ENCODE measurements at places on chromosomes 6 and 20.

- DNase-seq, result peak; percentile 4
Measured at GRCh38 chr6:138454981-138455706, 44.1 kb downstream of the NHSL1 start.

DNA sequence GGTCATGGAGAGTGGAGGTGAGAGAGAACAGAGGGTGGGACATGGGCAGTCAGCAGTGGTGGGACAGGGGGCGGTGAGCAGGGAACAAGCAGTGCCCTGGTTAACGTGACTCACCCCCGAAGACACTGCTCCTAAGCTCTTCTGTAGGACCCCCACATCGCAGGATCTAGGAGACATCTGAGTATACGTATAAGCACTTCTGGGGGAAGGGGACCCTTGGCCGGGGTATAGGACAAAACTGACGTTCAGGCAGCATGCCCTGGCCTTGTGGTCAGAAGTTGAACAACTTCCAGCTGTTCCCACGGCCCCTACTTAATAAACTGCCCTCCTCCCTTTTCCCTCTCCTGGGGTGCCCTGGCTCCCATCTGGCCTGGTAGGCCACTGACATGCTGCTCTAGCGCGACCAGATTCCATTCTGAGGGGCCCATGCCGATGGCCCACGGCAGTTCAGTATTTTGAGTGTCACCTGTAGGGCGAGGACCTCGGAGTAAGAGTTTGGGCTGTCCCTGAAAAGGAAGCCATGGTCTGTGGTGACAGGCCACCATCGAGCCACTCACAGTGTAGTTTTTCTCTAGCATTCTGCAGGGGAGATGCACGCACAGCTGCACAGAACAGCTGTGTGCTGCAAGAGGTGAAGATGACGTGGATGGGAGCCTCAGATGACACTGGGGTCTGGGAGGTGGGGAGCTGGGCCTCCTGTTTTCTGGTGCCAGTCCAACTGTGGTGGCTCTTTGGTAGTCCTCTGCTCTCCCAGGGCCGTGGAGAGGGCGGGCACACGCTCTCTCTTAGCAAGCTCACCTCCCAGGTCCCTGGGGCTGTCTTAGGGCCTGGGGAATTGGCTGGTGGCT lies 38.4 kb downstream of the PPP1R3G start:
- DNase-seq, result no peak

GRCh38 chr6:145814035-145814500 lies 527 bp downstream of the FBXO30 start:
- no peak for DNase-seq

- DNase-seq, result no peak
Measured at GRCh38 chr6:11152581-11152980, 41.1 kb upstream of the ERVFRD-1 start.

- no peak for DNase-seq
Measured at GRCh38 chr20:31815408-31816188, 3.6 kb upstream of the MYLK2 start.

GRCh38 chr6:45690846-45691245 lies 313.1 kb upstream of the SUPT3H start:
- no peak for DNase-seq

GRCh38 chr20:48972816-48973215 lies 51.3 kb downstream of the ARFGEF2 start:
- no peak for DNase-seq

DNA sequence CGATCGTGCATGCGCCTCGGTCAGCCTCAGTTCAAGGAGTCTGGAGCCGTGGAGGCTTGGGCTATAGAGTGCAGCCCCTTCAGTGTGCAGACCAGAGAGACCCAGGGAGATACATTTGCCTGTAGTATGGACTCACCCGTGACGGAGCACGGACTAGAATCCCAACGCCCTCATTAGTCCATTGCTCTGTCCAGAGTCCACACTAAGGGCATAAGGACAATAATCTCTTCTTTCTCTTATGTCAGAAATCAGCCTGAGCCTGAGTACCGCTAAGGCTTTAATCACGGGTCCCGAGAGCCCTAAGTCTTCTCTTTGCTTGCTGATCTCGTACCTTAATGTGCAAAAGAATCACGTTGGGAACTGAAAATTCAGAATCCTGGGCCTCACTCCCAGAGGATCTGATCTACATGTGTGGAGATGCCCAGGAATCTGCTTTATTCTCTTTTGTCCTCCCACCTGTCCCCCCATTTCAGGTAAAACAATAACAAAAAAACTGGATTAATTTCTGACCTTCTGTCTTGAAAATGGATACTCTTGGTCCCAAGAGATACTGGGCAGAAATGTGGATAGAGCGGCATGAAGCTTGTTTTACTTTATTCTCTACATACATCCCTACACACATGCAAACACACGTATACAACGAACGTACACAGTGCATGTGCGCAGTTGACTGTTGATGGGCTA lies 671 bp downstream of the BPHL start:
- no peak for DNase-seq

DNA sequence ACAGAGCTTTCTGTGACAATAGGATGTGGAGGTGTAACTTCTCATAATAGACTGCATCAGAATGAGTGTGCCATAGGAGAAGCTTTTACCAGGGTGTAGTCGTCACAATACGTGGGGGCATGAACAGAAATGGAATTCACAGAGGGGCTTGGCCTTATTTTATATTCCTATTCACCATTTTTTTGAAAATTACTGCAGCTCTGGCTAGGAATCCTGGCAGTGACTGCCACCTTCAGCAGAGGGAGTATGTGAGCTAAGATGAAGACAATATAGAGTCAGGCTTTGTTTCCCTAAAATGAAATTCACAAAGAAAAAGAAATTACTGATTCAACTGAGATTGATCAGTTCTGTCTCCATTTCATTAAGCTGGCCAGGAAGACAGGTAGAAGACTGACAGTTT lies 13.9 kb downstream of the TOMM6 start:
- no peak for DNase-seq

DNA sequence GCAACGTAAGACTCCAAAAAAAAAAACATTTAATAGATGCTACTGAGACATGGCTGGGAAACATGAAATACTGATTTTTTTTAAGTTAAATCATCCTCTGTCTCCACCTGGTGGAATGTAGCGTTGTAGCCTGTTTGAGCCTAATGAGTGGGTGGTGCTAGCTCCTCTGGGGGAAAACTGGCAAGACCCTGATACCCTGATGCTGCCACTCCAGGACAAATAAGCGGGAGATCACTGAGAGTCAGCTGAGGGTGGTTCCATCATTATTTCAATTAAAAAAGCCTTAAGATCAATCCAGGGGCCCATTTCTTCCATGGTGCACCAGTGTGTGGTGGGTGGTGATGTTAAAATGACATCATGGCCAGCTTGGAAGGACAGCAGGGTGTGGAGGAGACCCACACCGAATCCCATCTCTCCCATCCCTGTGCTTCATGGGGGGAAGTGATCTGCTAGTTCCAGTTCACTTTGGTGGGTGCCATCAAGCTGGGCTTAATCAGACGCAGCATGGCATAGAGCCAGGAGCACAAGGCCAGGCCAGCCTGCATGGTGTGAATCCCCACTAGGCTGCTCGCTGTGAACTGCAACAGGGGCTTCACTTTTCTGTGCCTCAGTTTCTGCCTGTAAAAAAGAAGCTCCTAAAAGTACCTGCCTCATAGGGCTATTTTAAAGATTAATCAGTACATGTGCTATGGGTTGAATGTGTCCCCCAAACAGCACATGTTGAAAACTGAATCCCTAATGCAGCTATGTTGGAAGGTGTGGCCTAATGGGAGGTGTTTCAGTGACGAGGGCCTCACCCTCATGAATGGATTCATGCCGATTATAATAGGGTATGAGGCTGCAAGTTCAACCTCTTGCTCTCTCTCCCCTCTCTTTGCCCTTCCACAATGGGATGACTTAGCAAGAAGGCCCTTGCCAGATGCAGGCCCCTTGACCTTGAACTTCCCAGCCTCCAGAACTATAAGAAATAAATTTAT lies 13.0 kb upstream of the MRPS10 start:
- no peak for DNase-seq

- DNase-seq, result no peak
Measured at GRCh38 chr6:37106982-37107491, 62.9 kb upstream of the PIM1 start.

DNA sequence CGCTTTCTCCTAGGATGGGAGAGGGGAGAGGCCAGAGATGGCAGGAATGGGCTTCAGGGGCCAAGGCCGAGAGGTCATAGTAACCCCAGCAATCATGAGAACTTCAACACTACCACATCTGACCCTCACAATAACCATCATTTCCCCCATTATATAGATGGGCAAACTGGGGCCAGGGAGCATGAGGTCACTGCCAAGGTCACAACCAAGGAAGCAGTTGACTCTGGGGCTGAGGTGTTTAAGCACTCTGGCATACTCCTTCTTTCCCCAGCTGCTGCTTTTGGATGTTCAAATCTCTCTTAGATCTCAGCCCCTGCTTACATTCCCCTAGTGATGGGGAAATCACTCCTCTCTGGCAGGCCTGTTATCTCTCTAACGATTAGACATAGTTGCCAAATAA lies 39.6 kb downstream of the CDH22 start:
- no peak for DNase-seq

- DNase-seq, result no peak
Measured at GRCh38 chr6:112485827-112486212, 138.7 kb downstream of the RFPL4B start.

- no peak for DNase-seq
Measured at GRCh38 chr6:105964979-105965760, 121.0 kb upstream of the PRDM1 start.

DNA sequence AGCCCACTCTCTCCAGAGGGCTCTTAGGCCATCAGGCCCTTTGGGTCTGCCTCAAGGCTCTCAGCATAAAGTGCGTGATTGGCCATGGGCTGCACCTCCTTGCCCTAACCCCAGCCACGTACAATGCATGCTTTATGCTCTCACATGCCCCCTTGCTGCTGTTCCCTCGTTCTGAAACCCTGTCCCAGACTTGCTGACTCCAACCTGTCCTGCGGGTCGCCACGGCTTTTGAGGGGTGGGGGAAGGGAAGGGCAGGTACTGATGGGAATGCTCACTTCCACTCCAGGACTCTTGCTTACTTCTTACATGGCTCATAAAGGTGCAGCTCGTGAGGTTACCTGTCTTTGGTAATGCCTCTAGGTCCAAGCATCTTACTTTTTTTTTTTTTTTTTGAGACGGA lies 6.0 kb downstream of the ARMC12 start:
- DNase-seq, result no peak

DNA sequence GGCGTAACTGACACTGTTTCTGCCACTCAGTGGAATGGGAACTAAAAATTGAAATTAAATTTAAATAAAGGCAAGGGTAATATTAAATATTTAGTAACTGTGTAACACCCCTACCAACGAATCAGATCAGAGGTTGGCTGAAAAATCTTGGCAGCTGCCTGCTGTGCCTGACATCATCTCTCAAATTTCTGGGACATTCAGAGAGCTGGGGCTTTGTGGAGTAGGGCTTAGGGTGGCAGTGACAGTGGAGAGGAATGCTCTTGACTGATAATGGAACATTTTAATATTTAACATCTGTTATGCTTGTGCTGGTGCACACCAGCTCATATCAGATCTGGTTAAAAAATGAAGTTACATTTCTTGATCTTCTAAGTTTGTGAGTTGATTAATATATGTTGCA lies 62.2 kb downstream of the RFPL4B start:
- no peak for DNase-seq

DNA sequence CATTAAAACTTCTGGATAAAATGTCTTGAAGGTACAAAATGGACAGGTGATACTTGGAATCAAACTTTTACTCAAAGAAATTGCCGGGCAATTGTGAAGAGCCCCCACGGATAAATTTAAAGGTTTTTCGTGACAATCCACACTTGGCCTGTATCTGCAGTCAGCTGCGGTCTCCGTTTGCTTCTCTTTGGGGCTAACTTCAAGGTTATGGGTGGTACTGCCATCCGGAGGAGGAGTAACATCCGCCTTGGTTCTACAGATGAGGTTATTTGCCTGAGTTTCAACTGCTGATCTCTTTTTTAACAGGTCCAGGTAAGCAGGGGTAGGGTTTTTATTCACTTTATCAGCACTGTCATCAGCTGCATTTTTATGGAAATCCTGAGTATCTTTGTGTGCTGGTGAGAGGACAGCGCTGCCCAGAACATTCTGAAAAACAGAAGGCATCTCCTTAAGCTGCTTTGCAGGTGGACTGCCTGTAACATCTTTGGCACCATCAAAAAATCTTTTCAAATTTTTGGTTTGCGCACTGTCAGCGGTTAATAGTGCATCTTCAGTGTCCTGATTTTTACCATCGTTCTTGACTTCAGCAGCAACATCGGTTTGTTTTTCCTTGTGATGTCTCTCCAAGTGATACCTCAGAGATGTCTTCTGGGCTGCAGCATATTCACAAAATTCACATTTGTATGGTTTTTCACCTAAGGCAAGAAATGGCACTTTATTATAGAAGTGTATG lies 16.9 kb downstream of the ZNF217 start:
- no peak for DNase-seq

DNA sequence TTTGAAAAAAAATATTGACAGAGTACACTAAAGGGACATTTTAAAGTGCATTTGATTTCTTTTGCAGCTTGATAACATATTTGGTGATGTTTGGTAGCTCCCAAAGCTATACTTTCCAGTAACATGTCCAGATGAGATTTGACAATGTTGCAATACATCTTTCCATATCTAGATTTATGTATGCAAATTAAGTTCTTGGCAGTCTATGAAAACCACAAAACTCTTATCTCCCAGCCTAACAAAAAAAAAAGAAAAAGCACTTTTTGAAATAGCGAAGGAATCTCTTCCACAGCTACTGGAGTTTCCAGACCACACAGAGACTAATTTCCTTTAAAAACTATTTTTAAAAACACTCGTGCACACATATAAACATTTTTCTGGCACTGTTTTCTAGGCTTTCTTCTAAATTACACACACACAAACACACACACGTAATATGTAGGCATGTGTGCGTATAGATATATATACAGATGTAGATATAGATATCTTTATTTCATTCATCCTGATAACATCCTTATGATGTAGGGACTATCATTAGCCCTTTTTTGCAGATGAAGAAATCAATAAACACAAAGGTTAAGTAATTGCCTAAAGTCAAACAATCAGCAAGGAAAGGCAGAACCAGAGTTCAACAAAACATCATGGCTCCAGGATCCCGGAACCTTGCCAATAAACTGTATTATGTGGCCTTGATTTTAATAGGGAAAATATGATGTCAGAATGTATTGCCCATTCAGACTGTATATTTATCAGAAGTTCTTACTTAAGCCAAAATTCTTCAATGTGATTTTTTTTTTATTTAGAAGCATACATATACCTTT lies 93.3 kb downstream of the ADGRB3 start:
- DNase-seq, result no peak

GRCh38 chr6:170174124-170174770 lies 116.6 kb downstream of the DLL1 start:
- no peak for DNase-seq

DNA sequence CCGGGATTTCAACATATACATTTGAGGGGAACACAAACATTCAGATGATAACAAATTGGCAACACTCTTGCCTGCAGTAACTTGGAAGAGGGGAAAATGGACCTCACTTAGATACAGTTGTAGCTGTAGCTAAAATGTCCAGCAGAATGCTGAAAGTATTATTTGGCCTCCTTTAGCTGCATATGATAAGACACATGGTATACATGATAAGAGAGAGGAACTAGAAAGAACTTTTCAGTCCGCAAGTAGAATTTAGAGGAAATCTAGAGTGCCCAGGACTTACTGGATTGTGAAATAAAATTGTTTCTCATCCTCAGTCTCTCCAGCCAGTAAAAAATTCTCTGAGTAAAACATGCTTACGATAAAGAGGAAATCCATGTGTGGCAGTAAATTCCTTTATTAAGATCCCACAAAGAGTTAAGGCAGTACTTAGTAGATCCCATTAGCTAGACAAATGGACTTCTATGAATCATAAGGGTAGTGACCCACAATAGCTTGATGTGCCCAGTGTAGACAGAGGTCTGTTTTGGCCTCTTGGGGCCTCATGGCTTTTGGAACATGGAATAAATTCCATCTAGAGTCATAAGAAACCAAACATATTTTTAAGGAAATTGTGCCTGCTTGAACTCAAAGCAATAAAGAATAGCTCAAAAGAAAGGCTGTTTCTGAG lies 87.9 kb upstream of the RBM24 start:
- DNase-seq, result no peak

Measured in stimulated activated CD4-positive, alpha-beta T cell treated with anti-CD3 and anti-CD28 coated beads, Interleukin-1b, Interleukin-23, amount 100 ng/mL, for 1 hour (primary cell).